Effector memory CD8-positive, alpha-beta T cell (primary cell): ENCODE measurements at places on chromosomes 12 and 14.

DNA sequence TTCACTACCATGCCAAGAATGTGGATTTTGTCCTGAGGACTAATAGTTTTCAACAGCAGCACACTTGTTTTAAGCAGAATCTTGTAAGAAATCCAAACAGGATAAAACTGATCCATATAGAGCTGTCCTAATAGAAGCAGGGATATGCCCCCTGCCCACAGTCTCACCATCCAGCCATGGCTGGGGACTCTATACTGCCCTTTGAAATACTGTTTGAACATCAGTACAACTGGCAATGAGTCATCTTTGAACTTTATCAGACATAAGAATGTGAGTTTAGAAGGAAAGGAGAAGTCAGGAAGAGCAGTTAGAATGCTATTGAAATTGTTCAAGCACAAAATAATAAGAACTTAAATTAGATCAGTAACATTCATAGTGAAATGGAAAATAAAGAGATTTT is 3.8 kb upstream of the C12orf42 start:
- DNase-seq, result no peak

GRCh38 chr12:124854637-124855184 is 9.0 kb downstream of the SCARB1 start:
- DNase-seq, result no peak

DNA sequence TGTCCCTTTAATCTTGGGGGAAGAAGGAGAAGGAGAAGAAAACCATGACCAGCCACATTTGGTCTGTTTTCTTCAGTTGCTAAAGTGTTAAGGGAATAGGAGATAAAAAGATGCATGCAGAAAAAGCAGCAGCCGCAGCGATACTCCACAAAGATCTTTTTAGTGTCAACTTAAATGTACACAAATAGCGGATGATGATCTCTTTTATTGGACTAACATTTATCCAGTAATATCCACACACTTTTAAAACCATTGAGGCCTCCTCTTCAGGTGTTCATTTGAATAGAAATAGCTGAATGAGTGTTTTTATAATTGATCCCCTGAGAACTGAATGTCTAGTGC is 83.5 kb downstream of the PAPOLA start:
- DNase-seq, result no peak

DNA sequence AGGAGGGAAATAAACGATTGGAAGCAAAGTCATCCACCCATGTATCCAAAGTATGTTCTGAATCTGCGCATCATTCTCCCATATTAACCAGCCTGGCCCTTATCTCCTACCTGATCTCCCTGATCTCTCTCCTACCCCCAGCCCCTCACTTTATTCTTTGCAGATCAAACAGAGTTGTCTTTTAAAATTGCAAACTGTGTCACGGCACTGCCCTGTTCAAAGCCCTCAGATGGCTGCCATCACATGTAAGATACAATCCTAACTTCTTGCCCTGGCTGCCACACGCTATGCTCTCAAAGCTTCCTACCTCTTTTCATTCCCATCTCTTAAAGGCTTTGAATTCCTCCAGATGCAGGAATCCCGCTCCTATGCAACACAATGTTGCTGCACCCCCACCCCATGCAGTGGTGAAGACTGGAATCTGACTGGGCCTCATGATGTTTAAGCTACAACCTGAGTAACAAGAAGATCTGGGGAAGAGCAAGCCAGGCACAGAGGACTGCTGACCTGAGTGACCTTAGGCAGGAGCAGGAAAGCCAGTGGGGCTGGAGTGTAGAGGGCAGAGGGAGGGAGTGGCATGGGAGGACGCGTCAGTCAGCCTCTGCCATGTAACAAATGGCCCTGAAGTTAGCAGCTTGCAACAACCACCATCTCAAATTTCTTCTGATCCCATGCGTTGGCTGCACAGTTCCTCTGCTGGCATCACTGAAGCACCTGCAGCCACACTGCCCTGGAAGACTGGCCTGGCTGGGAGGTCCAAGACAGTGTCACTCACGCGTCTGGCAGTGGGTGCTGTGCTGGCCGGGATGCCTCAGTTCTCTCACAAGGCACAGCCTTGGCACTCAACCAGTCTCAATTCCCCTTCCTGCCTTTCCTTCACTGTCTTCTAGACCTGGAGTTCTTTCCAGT is 382.8 kb downstream of the BCL11B start:
- DNase-seq, result no peak

GRCh38 chr12:12046401-12046800 is 24.3 kb upstream of the BCL2L14 start:
- DNase-seq, result no peak
